ENCODE measurements at places on chromosomes 5 and 9.

DNA sequence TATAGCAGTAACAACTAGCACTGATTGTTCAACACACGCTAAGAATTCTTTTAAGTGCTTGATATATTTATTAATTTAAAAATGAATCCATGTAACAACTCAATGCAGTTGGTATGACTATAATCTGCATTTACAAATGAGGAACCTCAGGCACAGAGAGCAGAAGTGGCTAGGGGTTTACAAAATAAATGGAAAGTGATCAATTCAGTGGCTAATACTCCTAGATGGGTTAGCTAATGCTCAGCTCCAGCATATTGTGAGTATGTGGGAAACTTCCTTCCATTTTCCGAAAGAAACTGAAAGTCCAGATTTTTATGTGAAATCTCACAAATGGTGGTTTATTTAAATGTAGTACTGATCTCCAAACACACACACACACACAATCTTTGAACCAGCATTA lies 128.0 kb downstream of the RFX3 start:
- H3K4me1 ChIP-seq = peaks cover 19% of the 10 kb centered on the region
- H3K36me3 ChIP-seq = peaks cover 12% of the 10 kb centered on the region
- H3K27ac ChIP-seq = peak overlapping the region; percentile 72
- no peaks in the 10 kb centered on the region for H3K27me3 ChIP-seq

GRCh38 chr9:19271081-19271480 lies 40.6 kb downstream of the DENND4C start:
- peaks cover 19% of the 10 kb centered on the region for H3K36me3 ChIP-seq
- peaks cover 34% of the 10 kb centered on the region for H3K4me1 ChIP-seq
- H3K27ac ChIP-seq = no peak overlapping the region
- H3K27me3 ChIP-seq = no peaks in the 10 kb centered on the region
- DNase-seq = no peak

GRCh38 chr5:92836855-92837755 lies 743.9 kb downstream of the NR2F1-AS1 start:
- DNase-seq = no peak
- no peaks in the 10 kb centered on the region for H3K4me1 ChIP-seq
- no peaks in the 10 kb centered on the region for H3K27me3 ChIP-seq
- no peak overlapping the region for H3K27ac ChIP-seq
- no peaks in the 10 kb centered on the region for H3K36me3 ChIP-seq

GRCh38 chr9:134698111-134698510 lies 56.5 kb downstream of the COL5A1 start:
- DNase-seq = no peak
- no peak overlapping the region for H3K4me3 ChIP-seq
- H3K36me3 ChIP-seq = no peaks in the 10 kb centered on the region
- no peaks in the 10 kb centered on the region for H3K27me3 ChIP-seq
- no peak overlapping the region for H3K27ac ChIP-seq
- H3K4me1 ChIP-seq = peaks cover 4% of the 10 kb centered on the region

DNA sequence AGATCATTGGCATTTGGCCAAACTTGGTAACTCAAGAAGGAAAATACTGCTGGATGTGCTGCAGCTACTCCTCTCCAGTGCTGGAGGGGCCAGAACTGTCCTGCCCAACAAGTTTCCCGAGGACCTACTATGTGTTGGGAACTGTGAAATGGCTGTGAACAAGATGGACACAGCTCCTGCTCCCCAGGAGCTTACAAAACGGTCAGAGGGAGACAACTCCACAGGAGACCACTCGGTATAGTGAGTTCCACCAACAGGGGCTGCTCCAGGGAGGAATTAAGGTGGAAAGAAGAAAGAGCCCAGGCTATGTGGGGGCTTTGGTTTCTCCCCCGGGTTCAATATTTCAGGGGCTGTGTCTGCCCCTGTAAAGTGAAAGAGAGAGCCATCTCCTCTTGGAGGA lies 78.8 kb downstream of the GNA14 start:
- no peak for DNase-seq
- no peaks in the 10 kb centered on the region for H3K4me1 ChIP-seq
- H3K4me3 ChIP-seq = no peak overlapping the region
- no peaks in the 10 kb centered on the region for H3K36me3 ChIP-seq

- H3K4me3 ChIP-seq = no peak overlapping the region
- H3K4me1 ChIP-seq = peaks cover 11% of the 10 kb centered on the region
- no peaks in the 10 kb centered on the region for H3K27me3 ChIP-seq
- H3K27ac ChIP-seq = peak overlapping the region; percentile 22
These were observed 79.0 kb downstream of the DAP start for GRCh38 chr5:10681731-10682679.

All from effector memory CD8-positive, alpha-beta T cell (primary cell).